ENCODE measurements at places on chromosomes 11 and 22.

- DNase-seq = no peak
Observed at GRCh38 chr11:69272831-69273485, 21.0 kb upstream of the MYEOV start.

GRCh38 chr11:47083913-47084312 lies 92.8 kb downstream of the ARFGAP2 start:
- DNase-seq = no peak

- DNase-seq = no peak
Observed at GRCh38 chr11:60862171-60862570, 5.2 kb upstream of the ZP1 start.

DNA sequence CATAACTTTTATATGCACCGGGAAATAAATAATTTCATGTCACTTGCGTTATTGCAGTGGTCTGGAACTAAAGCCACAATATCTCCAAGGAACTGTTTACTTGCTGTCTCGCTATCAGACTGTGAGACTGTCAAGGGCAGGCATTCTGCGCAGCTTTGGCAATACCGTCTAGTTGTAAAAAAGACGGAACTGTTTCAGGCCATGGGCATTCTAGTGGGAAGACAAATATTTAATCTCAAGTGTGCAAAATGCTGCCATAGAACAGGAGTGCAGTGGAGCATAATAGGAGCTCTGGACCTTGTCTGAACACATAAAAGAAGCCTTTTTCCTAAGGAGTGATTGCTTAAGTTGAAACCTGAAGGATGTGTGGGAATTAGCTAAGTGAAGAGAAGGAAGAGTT lies 53.8 kb downstream of the PACS1 start:
- no peak for DNase-seq

DNA sequence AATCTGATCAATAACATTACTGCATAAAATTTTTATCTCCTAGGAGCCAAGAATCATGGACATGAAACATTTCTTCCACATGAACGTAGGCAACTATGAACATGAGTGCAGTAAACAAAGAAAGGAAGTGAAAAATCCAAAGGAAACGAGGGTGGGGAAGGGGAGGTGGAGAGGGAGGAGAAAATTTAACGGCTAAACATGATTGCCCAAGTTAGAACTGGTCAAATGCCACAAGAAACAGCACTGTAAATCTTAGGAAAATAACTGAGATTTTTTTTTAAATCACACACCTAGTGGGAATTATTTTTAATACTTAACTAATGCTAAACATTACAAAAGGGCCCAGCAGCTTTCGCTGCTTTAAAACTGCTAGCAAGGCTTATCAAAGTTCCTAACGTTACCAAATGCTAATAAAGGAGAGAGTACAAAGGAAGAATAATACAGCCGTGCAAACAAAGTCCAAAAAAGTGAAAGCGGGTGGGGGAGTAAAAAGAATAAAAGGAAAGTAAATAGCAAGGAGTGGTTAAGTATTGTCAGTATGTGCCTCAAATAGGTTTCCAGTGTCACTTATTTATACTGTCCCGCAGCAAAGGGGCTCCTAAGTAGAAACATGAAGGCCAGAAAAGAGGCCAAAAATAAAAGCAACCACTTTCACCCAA lies 13.7 kb downstream of the NARS2 start:
- no peak for DNase-seq

GRCh38 chr22:44550711-44551491 lies 52.9 kb upstream of the RTL6 start:
- DNase-seq = no peak

Data from NCI-H1930 (cell line).